ENCODE measurements at places on chromosomes 16 and 17.

GRCh38 chr17:65028545-65028843 lies 28.0 kb downstream of the GNA13 start:
- no peak for DNase-seq

- DNase-seq = peak; percentile 12
Measured at GRCh38 chr17:77313831-77314230, 173.1 kb downstream of the SEC14L1 start.

DNA sequence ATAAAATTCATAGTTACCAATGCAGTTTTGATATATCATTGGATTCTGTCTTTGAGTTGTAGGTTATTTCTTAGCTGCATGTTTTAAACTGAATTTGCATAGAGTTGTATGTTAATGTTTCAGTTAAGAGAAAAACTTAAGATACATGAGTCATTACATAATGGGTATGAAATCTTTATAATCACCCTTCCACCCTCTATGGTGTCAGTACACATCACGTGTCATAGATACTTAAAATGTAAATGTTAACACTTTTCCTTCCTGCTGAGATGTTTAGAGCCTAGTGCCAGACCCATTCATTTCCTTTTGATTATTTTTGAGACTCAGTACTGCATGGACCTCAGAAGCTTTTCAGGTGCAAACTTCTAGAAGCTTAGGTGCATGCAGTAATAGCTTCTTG lies 20.5 kb downstream of the ZNF207 start:
- no peak for DNase-seq

DNA sequence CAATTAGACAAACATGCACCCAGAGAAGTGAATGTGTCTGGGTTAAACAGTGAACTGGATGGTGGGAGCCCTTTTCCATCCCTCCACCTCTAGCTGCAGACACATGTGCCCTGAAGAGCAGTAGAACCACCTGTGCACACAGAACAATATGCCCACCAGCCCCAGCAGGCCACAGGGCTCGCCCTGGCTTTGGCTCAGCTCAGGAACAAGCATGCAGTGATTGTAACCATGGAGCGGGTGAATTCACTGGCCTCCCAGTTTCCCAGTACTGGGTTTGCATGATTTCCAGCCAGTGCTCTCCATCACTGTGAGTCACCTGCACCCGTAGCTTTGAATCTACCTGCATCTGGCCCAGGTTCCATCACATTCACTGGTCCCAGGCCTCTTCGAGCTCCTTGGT lies 5.2 kb downstream of the GPR179 start:
- DNase-seq = no peak

DNA sequence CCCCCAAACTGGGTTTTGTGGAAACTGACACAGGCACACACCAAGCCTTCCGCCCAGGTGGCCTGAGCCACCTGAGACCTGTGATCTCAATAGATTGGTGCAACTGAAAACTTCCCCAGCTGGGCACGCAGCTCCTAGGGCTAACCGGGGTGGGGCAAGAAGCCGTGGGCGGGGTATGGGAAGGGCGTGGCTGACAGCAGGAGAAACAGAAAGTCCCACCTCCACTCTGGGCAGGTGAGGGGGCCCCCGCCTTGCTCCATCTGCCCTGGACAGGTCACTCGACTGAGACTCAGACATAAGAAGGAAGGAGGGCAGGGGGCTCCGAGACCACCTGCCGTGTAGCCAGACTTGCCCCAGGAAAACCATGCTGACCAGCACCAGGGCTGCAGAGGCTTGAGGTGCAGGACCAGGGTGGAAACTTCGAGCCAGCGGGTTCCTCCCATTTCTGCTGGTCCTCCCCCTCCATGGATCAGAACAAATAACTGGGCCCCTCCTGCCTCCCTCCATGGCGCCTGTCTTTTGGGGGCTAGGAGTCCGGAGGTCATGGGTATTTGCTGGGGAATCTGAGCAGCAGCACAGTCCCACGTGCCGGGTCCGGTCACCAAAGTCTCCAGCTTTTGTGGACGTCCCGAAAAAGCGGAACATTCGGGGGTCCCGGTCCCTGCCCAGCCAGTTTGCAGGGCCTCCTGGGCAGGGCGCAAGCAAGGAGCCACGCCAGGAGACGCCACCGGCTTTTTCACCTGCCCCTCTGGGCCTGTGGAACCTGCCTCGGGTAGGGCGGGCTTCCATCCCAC lies 1.3 kb downstream of the TIMP2 start:
- peak; percentile 73 for DNase-seq

GRCh38 chr16:8634991-8635736 lies 13.7 kb downstream of the METTL22 start:
- DNase-seq = no peak

GRCh38 chr16:667780-668518 lies at the start of gene RHOT2:
Gene RHOT2, plus strand, starts transcription at chr16:668132. Its CDS starts 68 bp downstream, at chr16:668200.
- peak; percentile 95 for DNase-seq

- DNase-seq = no peak
Measured at GRCh38 chr17:57985675-57985974, 2.4 kb downstream of the VEZF1 start.

- no peak for DNase-seq
Measured at GRCh38 chr17:73103641-73104335, 11.3 kb upstream of the SLC39A11 start.

GRCh38 chr17:81339534-81340296 lies 44.6 kb upstream of the SLC38A10 start:
- DNase-seq = peak; percentile 74

GRCh38 chr17:2635241-2635640 lies 41.8 kb downstream of the PAFAH1B1 start:
- DNase-seq = no peak

DNA sequence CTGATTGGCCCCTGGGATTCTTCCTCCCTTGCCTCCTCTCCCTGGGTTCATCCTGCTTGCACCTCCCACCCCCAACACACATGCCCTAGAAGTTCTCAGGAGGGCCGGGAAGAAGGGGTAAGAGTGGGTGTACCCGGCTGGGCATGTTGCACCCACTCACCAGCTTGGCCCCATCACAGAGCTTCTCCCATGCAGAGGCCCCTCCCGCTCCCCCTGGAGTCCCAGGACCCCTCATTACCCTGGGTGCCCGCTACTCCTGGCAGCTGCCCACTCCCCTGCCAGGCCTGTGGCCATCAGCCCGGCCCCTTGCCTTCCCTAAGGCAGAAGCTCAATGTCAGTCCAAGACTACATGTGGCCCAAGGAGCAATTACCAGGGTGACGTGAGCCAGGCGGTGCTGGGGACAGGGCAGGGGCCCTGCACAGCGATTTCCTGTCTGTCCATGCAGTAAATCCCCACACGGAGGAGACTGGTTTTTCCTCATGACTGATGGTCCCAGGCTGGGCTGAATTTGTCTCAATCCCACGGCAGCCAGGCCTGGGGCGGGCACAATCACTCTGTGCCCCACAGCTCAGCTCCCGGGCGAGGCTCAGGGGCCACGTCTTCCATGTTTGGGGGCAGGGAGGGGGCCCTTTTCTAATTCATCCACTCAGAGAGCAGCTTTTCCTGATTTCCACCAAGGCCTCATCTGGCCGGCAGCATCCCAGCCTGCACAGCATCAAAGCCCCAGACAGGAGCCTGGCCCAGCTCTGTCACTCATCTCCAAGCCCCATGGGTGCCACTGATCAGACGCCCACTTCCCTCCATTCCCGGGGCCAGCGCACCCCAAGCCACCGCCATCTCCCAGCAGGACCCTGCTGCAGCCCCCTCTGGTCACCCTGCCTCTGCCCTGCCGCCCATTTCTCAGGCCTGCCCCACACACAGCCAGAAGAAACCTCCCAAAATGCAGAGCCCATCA lies 234.7 kb downstream of the KATNIP start:
- DNase-seq = no peak

- DNase-seq = no peak
Measured at GRCh38 chr16:59046335-59046734, 312.2 kb upstream of the GOT2 start.

DNA sequence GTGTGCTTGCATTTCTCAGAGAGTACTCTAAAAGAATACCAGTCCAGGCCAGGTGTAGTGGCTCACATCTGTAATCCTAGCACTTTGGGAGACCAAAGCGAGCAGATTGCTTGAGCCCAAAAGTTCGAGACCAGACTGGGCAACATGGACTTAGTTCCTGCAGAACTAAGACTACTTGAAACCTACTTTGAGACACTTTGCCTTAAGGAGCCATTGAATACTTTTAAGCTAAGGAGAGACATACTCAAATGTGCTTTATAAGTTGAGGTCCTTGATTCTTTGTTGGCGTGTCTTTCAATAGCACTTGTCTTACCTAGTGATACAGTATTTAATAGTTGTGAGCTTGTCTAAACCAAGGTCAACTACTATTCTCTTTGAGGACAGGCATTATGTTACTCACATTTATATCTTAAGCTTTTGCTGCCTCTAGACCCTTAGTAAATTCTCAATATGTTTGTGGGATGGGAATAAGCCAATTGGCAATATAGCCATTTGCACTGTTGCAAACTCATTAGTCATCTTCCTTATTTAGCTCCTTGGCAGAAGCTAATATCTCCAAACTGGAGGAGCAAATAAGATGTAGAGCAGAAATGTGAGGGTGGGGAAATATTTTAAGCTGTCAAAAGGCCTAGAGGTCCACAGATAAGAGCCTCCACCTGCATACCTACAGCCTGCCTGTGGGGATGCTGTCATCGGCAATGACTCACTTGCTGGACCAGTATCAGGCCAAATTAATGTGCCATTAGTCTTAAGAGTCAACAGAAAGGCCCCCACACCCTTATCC lies 16.3 kb downstream of the SCPEP1 start:
- DNase-seq = no peak

- no peak for DNase-seq
Measured at GRCh38 chr17:57372156-57372555, 115.8 kb downstream of the MSI2 start.

- no peak for DNase-seq
Measured at GRCh38 chr16:12833926-12834325, 30.2 kb upstream of the CPPED1 start.

DNA sequence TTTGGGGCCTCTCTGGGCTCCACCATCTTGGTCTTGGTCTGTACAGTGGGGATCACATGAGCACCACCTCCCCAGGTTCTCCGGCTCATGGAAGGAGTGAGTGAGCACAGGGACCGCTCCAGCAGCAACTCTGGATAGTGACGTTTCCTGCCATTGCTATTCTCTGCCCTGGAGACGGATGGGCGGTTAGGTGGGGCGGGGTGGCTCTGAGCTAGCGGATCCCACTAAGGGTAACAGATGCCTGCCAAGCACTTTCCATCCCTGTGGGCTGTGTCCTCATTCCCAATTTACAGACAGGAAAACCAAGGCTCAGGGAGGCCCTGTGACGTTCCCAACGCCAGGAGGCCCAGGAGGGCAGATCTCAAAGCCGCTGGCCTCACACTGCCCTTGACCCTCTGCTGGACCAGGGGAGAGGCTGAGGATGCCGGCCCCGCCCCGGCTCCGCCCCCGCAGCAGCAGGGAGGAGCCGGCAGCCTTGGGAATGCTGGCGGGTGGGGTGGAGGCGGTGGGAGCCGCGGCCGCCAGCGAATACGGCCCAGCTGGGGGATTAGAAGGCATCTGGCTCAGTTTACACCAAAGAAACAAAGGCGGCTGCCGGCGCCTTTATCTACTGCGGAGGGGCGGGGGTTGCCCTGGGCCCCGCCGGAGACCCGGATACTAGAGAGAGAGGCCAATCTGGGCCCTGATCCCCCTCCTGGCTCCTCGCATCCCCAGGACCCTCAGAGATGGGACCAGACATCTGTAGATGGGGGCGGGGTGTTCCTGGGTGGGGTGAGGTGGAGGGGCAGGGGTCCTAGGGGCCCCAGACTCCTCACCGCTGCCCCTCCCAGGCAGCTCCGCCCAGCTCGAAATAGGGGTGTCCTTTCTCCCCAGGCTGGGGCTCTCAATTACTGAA lies 122.3 kb upstream of the CIBAR2 start:
- peak; percentile 62 for DNase-seq

DNA sequence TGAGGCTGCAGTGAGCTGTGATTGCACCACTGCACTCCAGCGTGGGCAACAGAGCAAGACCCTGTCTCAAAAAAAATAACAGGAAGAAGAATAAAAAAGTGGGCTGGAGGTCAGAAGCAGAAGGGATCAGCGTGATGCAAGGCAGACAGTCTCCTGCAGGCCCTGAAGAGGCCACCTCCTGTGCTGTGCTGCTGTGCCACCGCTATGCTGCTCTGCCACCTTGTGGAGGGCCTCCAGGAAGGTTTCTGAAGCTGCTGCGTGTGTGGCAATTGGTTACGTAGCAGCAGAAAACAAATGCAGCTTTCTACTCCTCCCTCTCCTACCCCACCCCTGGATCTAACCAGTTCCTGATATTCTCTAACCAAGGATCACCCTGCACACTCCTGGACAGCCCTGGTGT lies 815.5 kb downstream of the KCNJ18 start:
- DNase-seq = no peak
